ENCODE measurements at places on chromosomes 5 and 9.

DNA sequence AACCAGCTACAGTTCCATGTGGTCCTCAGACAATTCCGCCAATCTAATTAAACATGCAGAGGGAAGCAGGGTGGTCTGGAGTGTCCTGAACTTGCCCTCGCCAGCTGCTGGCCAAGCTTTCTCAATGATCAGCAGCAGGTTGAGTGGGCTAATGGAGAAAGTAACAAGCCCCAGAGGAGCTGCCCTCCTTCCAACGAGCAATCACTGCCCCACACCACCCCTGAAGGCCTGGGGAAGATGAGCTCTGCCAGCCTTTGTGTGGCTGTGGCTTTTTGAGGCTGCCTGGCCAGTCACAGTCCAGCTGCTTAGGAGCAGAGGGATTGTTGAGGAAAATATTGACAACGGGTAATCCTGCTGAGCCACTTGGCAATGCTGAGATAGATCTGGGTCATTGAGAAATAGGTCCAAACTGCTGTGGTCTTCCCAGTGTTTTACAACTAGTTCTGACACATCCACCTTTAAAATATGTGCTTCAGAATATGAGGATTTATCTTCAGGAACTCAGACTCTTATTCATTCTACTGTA lies 107.3 kb downstream of the CD180 start:
- peak; percentile 9 for DNase-seq

- DNase-seq: peak; percentile 47
Observed at GRCh38 chr9:81613002-81613812, 76.1 kb downstream of the TLE1 start.

DNA sequence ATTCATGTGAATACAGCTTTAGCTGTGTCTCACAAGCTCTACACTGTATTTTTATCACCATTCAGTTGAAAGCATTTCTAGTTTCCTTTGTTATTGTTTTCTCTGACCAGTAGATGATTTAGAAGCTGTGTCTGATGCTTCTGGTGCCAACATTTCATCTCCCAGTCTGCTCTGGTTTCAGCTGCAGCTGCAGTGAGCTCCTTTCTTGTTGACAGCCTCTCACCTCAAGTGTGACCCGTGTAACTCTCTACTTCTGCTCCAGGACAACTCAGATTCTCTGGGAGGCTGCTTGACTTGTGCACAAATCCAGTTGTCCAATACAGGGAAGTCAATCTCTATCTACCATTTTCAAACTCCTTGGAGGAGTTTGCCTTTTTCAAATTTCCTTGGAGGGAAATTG lies 504.8 kb downstream of the DIRAS2 start:
- no peak for DNase-seq

- DNase-seq: no peak
Observed at GRCh38 chr9:112912636-112913035, 22.0 kb upstream of the SLC46A2 start.

DNA sequence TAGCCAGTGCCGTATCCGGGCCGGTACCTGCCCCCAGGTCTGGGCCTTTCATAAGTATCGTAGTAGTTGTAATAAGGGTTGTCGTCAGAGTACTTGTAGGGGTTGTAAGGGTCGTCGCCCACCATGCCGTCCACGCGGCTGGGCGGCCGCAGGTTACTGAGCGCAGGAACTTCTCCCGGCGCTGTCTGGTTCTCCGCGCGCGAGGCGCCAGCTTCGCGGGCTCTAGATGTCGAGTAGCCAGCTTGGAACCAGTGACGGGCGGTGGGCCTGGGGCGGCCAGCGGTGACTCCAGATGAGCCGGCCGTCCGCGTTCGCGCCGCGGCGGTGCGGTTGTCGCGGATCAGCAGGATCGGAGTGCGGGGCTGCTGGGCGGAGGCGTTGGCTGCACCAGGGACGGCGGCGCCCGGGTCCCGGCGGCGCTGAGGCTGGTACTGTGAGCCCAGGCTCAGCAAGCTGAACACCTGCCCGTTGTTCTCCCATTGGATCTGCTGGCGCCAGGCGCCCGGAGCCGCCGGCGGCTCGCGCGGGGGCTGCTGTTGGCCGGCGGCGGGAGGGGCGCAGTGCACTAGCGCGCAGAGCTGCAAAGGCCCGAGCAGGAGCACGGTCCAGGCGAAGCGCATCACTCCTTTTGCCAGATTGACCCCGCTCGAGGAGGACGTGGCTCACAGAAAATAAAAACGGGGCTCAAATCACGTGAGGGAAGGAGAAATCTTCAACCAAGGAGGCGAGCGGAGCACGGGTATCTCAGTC lies 518 bp downstream of the LOX start:
- no peak for DNase-seq

GRCh38 chr5:161302559-161302958 lies 244.0 kb downstream of the GABRB2 start:
- DNase-seq: no peak

- DNase-seq: no peak
Observed at GRCh38 chr5:115487168-115487567, 57.4 kb downstream of the FEM1C start.

DNA sequence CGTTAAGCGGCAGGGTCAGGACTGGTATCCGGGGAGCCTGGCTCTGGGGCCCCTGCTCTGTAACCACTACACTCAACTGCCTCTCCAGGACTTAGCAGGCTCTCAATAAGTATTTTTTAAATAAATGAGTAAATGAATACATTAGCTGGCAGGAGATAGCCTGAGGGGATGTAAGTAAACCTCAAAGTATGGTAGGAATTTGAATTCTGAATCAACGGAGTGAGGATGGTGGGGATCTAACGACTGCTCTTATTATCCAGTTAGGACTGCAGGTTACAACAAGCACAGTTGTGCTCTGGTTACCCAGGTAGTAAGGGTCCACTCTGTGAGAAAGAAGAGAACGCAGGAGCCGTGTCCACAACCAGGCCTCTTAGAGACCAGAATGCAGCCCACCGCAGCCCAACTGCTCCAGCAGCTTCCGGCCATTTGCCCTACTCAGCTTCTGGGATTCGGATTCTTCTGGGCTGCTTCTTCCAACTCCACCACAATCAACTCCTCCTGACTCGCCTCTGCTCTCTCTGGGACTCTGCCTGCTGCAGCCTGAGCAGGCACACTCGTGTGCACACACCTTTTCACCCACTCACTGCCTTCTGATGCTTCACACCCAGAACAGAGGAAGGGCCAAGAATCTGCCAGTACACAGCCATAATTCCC lies 52.6 kb downstream of the MED27 start:
- DNase-seq: no peak

DNA sequence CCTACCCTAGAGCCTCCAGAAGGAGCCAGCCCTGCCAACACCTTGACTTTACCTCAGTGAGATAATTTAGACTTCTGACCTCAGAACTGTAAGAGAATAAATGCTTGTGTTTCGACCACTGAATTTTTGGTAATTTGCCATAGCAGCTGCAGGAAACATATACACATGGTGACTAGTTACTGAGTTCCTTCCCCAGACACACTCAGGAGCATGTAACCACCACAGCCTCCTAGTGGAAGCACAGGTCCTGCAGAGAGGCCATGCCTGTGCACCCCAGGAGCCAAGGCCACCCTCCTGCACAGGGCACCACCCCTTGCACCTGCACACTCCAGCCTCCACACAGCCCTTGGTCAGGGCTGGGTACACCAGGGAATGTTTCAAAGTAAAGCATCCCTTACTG lies 7.6 kb upstream of the CAMSAP1 start:
- no peak for DNase-seq

- DNase-seq: no peak
Observed at GRCh38 chr5:111954516-111955395, 197.8 kb upstream of the NREP start.

- DNase-seq: no peak
Observed at GRCh38 chr5:16963821-16964220, 27.7 kb upstream of the MYO10 start.

- DNase-seq: no peak
Observed at GRCh38 chr5:1961304-1961946, 78.7 kb upstream of the IRX4 start.

DNA sequence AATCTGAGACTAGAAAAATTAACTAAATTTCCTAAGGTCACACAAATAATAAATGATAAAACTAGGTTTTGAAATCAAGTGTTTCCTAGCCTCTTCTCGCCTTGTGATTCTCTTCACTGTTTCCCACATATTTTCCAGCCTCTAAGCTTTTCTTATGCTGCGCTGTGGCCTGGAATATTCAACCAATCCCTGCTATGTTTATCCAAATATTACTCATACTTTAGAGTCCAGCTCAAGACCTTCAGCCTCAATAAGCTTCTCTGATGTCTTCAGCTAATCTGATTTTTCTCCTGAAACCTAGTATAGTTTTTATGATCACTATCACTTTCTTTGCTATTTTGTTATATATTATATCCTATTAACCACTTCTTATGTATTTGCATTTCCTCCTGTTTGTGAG lies 303.1 kb upstream of the CDH6 start:
- DNase-seq: no peak

Data from GM04503 (cell line).